ENCODE measurements at places on chromosomes 11 and 22. TPM values are rescaled to one million over a fixed set of nuclear protein-coding genes. Genes with fewer than 3 reads are reported as not detected.

Gene MOGAT2
- total RNA-seq = not detected

Gene TBX1
- total RNA-seq = 0.23 TPM

Gene SLC35E4
- total RNA-seq = 10.4 TPM

Gene SYT8
- not detected for total RNA-seq

Gene SPINDOC
- total RNA-seq = 84.7 TPM

Gene SEPTIN3
- 28.4 TPM for total RNA-seq

Gene PLEKHA7
- total RNA-seq = 15.8 TPM

Gene THOC5
- total RNA-seq = 53.4 TPM

- no peaks in the 10 kb centered on the region for H3K27me3 ChIP-seq
- no peak for DNase-seq
- no peaks in the 10 kb centered on the region for H3K4me1 ChIP-seq
- H3K36me3 ChIP-seq = no peaks in the 10 kb centered on the region
- no peak overlapping the region for H3K4me3 ChIP-seq
Observed at GRCh38 chr11:10895285-10895684, 37.4 kb upstream of the ZBED5 start.

DNA sequence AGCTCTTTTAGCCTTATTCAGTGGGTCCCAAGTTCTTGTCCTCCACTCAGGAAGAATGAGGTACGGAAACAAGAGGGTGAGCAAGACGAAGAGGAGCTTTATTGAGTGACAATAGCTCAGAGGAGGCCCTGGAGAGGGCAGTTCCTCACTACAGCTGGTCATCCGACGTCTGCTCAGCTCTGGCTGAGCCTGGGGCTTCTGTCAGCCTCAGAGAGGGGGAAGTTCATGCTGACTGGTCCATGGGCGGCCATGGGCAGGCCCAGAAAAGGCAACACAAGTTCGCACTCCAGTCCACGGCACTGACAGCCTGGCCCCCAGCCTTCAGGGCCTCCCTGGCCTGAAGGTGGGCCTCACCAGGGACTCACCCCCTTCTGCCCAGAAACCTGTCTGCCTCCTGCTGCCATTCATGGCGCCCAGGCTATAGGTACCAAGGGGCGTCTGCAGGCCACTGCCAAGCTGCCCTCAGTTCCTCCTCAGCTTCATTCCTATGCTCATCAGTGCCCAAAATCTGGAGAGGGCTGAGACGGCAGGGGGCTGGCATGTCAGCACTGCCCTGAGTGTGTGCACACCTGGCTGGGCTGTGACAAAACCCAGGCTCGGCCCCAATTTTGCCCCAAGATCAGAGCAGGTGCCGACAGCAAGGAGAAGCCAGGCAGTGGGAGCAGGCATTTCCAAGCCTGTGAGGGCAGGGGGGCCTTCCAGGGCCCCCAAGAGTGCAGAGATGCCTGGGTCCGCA is 21.7 kb upstream of the KIAA0930 start:
- no peak for DNase-seq
- H3K4me3 ChIP-seq = no peak overlapping the region
- H3K27ac ChIP-seq = no peak overlapping the region
- peaks cover 2% of the 10 kb centered on the region for H3K4me1 ChIP-seq
- peaks cover 5% of the 10 kb centered on the region for H3K27me3 ChIP-seq
- H3K36me3 ChIP-seq = no peaks in the 10 kb centered on the region

- no peak overlapping the region for H3K4me3 ChIP-seq
- H3K36me3 ChIP-seq = no peaks in the 10 kb centered on the region
- H3K4me1 ChIP-seq = no peaks in the 10 kb centered on the region
Observed at GRCh38 chr11:64347193-64347867, 7.3 kb downstream of the CCDC88B start.

- DNase-seq = no peak
- no peak overlapping the region for H3K4me3 ChIP-seq
- no peaks in the 10 kb centered on the region for H3K36me3 ChIP-seq
- H3K4me1 ChIP-seq = peaks cover 6% of the 10 kb centered on the region
- H3K27ac ChIP-seq = no peak overlapping the region
- no peaks in the 10 kb centered on the region for H3K27me3 ChIP-seq
Observed at GRCh38 chr22:27662359-27663301, 138.9 kb downstream of the MN1 start.

- H3K4me1 ChIP-seq = no peaks in the 10 kb centered on the region
- no peak for DNase-seq
- no peaks in the 10 kb centered on the region for H3K36me3 ChIP-seq
- H3K27ac ChIP-seq = no peak overlapping the region
- no peak overlapping the region for H3K4me3 ChIP-seq
Observed at GRCh38 chr11:5285703-5286340, 15.9 kb downstream of the OR51B4 start.

Measured in GM23338 (cell line).